ENCODE measurements at places on chromosomes 5 and 9.
A peak's percentile ranks its signal among the peaks of the same experiment; 100 is the strongest.

- DNase-seq = no peak
These were observed 65.8 kb downstream of the SPEF2 start for GRCh38 chr5:35683466-35683865.

- no peak for DNase-seq
These were observed 147.8 kb downstream of the KCTD16 start for GRCh38 chr5:144318460-144318859.

- DNase-seq = peak; percentile 67
These were observed 979 bp downstream of the PCDHGA12 start for GRCh38 chr5:141431286-141431685.

GRCh38 chr9:123318202-123318601, 37.8 kb upstream of the CRB2 start:
- DNase-seq = no peak
